ENCODE measurements at places on chromosomes 13 and 19. TPM values are rescaled to one million over a fixed set of nuclear protein-coding genes. Genes with fewer than 3 reads are reported as not detected.

GRCh38 chr13:23728807-23729206 lies 158.6 kb downstream of the TNFRSF19 start:
- no peak for DNase-seq

DNA sequence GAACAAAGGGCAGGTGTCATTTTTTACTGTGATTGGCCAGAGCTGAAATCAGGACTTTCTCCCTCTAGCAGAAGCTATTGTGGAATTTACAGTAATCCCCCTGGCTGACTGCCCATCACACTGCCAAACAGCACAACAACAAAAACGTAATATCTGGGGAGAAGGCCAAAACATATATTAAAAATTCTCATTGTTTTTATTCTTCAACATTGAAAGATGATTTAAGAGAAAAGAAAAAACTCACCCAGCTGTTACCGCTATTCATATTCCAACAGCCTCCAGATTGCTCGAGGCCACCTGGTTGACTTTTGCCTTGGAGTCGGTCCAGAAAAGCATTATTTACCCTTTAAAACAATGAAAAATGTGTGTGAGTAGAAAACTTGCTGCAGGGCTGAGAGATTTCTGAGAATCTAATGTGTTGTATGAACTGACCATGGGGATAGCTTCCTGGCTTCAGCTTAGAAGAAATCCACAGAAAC lies 97.2 kb downstream of the EPSTI1 start:
- no peak for DNase-seq

GRCh38 chr13:110225609-110226574 lies 81.1 kb downstream of the COL4A1 start:
- no peak for DNase-seq

DNA sequence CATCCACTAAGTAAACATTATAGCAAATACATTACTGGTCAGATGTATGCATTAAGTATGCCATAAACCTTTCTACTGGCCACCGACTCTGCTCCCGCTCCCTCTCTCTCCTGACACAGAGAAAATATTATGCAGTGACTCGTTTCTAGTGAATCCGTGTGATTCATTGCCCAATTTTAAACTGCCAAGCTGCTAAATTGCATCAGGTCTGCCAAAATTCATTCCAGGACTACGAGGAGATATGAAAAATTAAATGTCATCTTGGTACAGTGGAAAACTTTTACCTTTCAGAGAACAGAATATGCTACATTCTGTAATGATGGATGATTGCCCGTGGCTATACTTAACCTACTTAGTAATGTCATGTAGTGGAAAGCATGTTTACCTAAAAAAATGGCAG lies 368.8 kb upstream of the TSHZ3 start:
- peak; percentile 46 for DNase-seq

DNA sequence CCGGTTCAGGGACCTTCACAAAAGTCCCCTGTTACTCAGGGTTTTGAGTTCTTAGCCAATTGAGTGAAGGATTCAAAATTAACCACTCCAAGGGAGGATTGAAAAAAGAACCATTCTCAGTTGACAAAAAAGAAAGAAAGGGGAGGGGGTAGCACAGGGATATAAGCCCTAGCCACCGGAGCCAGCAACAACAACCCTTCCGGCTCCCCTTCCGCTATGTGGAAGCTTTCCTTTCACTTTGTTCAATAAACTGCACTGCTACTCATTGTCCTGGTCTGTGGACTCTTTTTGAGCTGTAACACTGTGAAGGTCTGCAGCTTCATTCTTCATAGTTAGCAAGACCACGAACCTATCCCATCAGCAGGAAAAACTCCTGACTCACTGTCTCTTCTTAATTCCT lies 1488.1 kb upstream of the PRR20A start:
- no peak for DNase-seq

- DNase-seq: no peak
Observed at GRCh38 chr13:108549934-108550333, 79.5 kb upstream of the MYO16 start.

- DNase-seq: no peak
Observed at GRCh38 chr13:30234619-30235162, 72.7 kb downstream of the KATNAL1 start.

- DNase-seq: peak; percentile 98
Observed at GRCh38 chr13:109256866-109257760, 529.3 kb downstream of the IRS2 start.

- DNase-seq: no peak
Observed at GRCh38 chr19:48443256-48443655, 2.5 kb upstream of the GRWD1 start.

DNA sequence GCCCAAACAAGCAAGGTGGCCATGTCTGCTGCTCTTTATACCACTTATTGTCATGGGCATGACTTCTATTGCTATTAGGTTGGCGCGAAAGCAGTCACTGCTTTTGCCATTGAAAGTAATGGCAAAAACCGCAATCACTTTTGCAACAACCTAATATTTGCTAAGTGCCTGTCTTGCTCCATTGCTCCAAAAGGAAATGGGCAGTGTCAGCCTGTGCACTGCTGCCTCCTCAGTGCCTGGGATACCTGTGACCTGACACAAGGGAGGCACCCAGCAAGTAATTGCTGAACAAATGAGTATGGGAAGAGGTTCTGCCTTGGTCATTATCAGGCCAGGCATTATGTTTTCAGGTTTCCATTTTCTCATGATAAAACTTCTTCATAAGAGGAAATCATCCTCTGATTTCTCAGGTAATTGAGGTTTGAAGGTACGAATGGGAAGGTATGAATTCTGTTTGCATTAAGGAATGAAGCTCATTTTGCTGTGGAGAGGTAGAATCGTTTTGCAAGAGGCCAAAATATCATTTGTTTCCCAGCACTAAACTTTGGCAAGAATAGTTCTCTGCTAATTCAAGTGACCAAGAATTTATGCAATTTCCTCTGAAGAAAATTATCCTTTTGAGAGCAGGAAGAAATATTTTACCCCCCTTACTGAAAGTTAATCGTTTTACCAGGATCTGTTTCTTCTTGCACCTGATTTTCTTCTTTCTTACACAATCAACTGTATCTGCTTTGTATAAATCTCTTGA lies 128.4 kb upstream of the SPRY2 start:
- DNase-seq: no peak

GRCh38 chr19:28691683-28692082 lies 521.3 kb downstream of the UQCRFS1 start:
- DNase-seq: peak; percentile 19

DNA sequence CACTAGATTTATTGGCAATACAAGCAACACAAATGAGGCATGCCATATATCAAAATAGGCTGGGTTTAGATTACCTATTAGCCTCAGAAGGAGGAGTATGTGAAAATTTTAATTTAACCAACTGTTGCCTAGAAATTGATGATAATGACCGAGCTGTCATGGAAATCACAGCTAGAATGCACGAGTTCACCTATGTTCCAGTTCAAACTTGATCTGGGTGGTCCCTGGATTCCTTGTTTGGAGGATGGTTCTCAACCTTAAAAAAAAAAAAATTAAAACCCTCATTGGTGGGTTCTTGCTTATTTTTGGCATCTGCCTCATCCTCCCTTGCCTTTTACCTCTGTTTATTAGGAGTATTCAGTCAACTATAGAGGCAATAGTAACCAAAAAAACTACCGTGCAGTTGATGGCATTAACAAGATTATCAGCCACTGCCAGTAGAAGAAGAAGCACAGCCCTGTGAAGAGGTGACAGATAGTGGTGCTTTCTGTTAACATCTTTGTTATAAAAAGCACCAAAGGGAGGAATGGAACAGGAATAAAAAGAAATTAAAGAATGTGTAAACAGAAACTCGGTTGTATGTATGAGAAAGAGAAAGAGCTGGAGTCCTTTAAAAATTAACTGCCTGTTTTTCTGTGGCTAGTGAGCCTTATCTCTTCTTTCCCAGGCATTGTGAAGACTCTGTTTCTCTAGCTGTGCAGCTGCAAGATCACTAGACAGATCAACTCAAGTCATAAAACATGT lies 106.4 kb downstream of the ZNF429 start:
- DNase-seq: no peak

- no peak for DNase-seq
Observed at GRCh38 chr19:50513746-50514345, at the start of gene ASPDH. Gene ASPDH, minus strand, starts transcription at chr19:50513913. Its CDS starts 90 bp downstream, at chr19:50513823.

GRCh38 chr19:13064092-13064489 lies 38.6 kb downstream of the LYL1 start:
- DNase-seq: no peak

DNA sequence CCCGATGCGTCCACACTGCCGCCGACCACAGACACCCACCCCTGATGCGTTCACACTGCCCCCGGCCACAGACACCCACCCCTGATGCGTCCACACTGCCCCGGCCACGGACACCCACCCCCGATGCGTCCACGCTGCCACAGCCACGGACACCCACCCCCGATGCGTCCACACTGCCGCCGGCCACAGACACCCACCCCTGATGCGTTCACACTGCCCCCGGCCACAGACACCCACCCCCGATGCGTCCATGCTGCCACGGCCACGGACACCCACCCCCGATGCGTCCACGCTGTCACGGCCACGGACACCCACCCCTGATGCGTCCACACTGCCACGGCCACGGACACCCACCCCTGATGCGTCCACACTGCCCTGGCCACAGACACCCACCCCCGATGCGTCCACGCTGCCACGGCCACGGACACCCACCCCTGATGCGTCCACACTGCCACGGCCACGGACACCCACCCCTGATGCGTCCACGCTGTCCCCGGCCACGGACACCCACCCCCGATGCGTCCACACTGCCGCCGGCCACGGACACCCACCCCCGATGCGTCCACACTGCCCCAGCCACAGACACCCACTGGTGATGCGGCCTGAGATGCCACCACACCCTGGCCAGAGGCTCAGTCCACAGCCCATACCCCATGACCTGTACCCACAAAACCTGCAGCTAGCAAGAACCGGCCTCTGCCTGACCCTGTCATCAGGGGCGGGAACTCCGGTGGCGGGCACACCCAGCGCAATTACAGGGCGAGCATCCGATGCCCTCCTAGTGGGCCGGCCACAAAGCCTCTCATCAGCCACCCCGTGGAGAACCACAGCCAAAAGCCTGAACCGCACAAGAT lies 28.4 kb downstream of the RASA3 start:
- no peak for DNase-seq

DNA sequence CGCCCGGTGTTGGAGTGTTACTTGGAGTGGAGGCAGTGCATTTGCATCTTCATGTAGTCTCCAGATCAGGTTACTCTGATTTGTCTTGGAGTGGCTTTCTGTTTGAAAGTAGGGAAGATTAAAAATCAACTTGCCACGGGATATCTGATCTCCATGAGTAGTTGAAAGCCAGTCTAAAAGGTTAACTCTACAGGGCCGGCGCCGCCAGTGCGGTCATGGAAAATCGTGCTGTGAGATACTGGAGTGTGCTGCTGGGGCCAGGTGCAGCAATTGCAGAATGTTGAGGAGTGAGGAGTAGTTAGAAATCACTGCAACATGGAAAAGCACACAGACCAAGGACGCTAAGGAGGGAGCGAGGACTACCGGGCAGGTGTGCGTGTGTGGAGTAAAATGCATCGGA lies 175.0 kb downstream of the STK24 start:
- DNase-seq: no peak

GRCh38 chr13:110399801-110400200 lies 92.7 kb downstream of the COL4A2 start:
- DNase-seq: peak; percentile 70

DNA sequence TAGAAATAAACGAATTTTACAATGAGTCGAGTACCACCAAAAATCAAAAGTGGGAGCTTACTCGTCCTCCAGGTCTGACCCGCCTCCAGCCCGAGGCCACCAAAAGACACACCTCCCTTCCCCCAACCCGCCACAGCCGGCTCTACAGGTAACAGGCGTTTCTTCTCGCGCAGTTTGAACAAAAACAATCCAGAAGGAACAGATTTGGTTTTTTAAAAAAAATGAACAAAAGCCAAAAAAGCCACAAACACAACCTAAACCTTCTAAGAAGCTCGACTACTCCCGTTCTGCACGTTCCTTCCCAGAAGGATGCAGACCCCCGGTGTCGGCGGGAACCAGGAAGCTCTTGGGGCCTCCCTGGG lies 671 bp downstream of the ZDHHC20 start:
- DNase-seq: peak; percentile 53

DNA sequence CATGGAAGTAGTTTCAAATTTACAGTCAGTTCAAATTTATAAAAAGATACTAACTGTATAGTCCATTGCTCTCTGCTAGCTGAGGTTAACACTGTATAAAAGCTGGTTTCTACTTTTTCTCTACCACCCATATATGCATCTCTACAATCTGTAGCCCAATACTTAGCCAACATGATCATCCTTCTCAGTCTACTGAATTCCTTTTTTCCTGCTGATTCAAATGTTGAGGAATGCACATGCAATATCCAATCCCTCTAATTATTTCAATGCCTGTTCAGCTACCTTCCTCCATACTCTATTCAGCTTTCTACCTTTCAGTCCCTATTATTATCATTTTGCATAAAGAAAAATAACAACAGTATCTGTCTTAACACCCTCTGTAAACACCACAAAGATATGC lies 15.6 kb downstream of the KPNA3 start:
- no peak for DNase-seq

- no peak for DNase-seq
Observed at GRCh38 chr13:32252812-32253438, 62.2 kb downstream of the ZAR1L start.

DNA sequence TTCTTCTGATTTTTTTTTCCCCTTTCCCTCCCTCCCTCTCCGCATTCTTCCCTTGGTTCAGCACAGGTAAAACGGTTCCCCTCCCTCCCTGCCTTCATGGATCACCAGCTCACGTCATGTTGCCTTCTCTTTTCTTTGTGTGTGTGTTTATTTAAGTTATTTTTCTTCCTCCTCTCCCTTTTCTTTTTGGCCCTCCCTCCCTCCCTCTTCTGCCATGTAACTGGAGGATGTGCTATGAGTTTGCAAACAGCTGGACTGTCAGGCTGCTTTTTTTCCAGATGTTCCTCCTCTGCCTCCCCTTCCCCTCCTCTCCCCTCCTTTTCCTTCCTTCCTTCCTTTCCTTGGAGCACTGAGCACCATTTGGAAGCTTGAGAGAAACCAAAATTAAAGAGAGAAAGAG lies 2.0 kb downstream of the LENG9 start:
- DNase-seq: no peak

GRCh38 chr13:50783066-50783465 lies 60.4 kb downstream of the DLEU7 start:
- DNase-seq: no peak

DNA sequence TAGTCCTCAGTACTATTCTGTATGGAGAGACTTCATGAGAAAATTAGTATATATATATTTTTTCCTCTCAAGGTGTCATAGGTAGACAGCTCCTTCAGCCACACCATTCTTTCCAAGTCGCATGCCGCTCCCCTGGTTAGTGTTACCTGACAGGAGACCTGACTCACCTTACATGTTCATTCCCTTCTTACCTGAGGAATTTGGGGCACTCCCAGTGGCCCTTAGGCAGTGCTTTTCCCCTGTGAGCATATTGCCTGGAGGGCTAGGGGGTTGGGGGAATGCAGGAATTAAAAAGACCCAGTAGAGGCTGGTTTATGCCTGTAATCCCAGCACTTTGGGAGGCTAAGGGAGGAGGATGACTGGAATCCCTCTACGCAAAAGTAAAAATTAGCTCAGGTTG lies 9.0 kb upstream of the ACTN4 start:
- DNase-seq: no peak

The NDUFB7 gene
- total RNA-seq: 600 TPM

The CEBPA gene
- total RNA-seq: 6.2 TPM

The ZNF98 gene
- total RNA-seq: not detected

The FFAR2 gene
- total RNA-seq: not detected

The CD177 gene
- total RNA-seq: not detected

The OVOL3 gene
- total RNA-seq: not detected

The SIGLEC8 gene
- not detected for total RNA-seq

The KLK2 gene
- not detected for total RNA-seq

The SULT2A1 gene
- not detected for total RNA-seq

The ODAD3 gene
- 3.9 TPM for total RNA-seq

The NFIX gene
- not detected for total RNA-seq

The ZNF383 gene
- 5.7 TPM for total RNA-seq

The RANBP3 gene
- total RNA-seq: 102 TPM

The ZNF534 gene
- total RNA-seq: 1.5 TPM

The SHANK1 gene
- total RNA-seq: 2.9 TPM

The ZNF709 gene
- total RNA-seq: 3.6 TPM

Data from cardiac muscle cell (in vitro differentiated cells and primary cell).